ENCODE measurements at places on chromosomes 4 and X.

GRCh38 chr4:113404167-113404571 is 354.7 kb downstream of the ANK2 start:
- no peak for DNase-seq

DNA sequence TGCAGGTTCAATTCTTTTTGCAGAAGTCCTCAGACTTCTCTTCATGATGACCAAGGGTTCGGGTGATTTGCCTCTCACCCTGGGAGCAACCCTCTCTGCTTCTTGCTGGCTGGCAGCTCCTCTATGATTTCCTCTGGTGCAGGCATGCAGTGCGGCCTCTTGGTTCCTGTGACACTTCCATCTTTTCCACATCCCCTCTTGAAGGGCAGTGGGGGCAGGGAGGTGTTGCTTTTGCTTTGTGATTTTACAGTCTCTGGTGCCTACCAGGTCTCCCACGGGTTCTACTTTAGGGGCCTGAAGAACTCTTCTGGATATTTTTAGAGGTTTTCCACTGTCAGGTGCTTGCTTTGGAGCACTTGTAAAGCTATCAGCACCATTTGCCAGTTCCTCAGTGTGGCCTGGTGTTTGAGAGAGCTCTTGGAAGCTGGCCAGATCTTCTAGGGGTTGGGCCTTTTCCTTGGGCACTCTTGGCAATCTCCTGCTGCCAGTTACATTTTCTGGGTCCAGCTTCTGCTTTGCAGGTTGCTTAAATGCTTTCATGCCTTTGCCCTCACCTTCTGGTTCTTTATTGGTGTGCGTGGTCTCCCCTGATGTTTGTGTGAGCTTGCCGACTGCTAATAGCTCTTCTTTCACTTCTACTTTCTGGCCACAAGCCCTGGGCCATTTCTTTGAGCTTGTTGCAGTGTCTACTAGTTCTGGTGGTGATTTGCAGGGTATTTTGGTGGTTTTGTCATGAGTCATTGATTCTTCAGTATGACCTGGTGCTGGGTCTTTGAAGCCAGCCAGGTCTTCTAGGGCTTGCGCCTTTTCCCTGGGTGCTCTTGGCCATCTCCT is 11.5 kb upstream of the CHST7 start:
- DNase-seq, result no peak

DNA sequence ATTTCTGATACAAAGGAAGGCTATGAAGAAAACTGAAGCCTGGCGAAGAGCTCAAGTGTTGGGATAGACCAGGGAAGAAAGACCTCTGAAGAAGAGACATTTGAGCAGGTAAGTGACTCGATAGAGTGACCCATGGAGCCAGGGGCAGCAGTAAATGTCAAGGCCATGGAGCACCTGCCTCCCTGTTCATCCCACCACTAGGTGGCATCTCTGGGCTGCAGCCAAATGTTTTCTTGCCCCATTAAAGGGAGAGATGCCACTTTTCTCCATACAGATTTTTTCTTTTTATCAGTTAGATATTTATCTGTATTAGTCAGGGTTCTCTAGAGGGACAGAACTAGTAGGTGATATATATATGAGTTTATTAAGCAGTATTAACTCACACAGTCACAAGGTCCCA is 4.9 kb upstream of the ZNF81 start:
- peak; percentile 36 for DNase-seq

GRCh38 chr4:123522646-123523045 is 126.1 kb downstream of the SPRY1 start:
- DNase-seq, result no peak

DNA sequence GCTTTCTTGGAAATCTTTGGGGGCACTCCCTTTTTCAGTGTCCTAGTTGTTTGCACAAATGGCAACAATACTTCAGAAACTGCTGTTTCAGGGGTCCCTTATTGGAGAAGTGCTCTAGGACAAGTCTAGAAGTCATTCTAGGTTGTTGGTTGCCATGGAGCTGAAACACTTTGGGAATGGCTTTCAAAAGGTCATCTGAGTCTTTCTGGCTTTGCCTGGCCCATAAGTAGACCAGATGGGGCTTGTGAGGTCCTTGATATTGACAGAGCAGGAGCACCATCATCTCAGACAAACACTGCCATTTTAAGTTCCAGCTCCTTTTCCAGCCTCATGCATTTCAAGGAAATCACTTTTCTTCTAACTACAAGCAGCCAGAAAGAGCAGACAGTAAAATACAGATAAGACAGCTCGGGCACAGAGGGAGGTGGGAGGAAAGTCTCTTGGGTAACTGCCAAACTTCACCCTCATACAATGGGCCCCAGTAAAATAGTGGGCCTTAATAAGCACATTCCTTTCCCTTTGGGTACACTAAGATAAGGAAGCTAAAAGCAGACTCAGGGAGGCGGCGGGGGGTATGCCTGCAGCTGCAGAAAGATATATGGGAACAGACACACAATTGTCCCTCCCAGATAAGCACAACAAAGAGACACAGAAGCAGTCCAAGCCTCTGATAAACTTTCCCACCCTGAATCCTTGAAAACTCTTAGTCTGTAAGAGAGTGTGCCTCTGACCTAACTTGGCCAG is 8.5 kb upstream of the NXF3 start:
- DNase-seq, result no peak

DNA sequence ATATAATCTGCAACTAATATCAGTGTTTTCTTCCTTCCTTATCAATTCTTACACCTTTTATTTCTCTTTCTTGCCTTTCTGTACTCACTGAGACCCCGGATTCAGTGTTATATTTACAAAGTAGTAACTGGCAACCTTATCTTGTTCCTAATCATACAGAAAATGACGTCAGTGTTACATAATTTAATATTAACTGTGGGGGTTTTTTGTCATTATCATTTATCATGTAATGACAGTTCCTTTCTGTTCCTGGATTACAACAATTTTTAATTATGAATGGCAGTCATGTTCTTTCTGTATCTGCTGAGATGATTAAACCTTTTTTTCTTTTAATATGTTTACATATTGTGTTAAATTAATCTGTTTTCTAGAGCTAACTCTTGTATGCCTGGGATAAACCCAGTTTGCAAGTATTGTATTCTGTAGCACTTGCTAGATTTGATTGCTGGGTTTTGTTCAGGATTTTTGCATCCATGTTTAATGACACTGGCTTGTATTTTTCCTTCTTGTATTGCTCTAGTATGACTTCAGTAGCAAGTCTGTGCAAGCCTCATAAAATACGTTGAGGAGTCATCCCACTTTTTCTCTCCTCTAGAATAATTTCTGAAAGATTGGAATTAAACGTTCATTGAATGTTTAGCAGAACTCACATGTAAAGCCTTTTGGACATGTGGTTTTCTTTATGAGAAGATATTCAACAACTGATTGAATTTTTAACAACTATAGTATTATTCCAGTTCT is 10.4 kb upstream of the HSPA4L start:
- no peak for DNase-seq

DNA sequence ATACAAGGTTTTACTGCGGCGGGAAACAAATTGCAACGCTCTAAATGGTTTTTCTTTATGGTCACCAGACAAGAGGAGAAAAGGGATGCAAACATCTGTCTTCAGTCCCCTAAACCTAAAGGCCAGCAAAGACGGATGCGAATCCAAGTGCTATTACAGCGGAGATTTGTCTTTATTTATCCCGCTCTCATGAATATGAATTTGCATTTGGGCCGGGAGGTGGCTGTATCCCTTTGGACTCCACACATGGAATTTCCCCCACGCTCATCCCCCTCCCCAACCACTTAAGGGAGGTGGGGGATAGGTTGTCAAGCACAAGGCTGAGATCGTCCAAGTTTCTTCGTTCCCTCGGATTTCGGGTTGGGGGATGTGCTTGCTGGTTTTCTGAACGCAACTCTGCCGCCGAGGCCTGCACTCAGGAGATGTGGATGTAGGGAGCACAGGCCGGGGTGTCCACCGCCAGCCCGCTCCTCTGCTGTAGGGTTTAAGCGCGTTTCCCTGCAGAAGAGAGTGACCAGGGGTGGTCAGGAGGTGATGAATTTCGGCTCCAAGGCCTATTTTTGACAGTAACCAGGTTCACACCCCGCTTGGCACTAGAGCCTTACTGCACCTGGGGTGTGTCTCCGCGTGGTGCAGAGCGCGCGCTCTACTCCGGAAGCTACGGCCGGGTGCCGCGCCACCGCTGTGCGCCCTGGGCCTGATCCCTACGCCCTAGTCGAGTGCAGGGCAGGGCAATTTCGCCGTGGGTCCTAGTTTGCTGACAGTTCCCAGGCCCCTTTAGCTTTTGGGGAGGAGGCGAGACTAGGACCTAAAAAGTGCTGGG is 2.3 kb upstream of the PHOX2B start:
- DNase-seq, result no peak

DNA sequence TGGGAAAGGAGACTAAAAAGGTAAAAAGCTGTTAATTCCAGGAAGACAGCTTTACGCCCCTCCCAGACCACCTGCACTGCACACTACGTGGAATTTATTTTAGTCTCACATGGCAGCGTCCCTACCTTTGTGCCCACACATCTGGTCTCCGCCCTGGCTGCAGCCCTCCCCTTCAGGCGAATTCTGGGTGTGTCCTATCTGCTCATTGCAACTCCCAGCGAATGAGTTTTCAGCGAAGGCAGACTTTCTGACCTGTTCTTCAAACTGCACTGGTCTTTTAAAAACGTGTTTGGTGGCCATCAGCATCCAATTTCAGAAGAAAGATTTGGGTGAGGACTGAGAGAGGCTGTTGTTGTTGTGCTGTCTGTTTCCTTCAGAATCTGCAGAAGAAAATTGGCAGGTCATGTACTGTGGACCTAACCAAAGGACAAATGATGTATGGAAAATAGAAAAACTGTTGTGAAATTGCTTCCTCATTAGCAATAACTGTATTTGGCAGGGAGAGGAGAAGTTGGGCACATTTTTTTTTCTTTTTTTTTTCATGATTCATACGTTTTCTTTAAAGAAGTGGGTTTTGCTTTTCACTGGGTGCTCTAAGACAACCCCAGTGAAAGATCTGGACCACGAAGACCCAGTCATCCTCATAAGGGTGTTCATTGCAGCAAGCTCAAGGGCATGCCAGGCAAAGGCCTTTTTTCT is 4.2 kb downstream of the TLR8 start:
- DNase-seq, result no peak

DNA sequence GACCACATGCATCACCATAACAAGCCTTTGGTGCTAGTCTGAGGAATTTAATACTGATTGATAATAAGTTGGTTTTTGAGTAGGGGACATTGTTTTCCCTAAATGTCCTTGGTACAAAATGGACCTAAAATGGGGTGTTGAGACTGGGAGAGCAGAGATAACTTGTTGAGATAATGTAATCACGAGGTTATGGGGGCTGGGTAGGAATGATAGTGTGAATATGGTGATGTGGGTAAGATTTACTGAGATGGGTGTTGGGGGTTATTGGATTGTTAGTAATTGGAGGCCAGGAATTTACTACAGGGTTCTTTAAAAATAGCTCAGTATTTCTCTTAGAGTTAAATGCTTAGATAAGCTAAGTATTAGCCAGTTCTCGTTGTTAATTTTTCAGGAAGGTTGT is 3.9 kb downstream of the BMP2K start:
- DNase-seq, result no peak

DNA sequence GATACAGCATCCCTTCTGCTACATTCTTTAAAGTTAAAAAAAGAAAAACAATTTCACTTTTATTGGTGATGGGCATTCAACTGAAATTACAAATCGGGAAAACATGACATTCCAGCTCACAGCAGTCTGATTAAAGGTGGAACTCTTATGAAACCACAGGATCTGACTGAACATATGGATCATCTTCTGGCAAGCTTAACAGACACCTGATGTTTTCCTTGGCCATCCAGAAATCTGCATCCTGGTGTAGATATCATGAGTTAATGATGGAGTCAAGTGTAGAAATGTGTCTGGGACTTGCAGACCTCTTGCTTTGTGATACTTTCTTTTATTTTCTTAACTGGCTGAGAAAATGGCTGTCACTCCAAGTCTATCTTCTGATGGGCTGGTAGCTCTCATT is 167.9 kb downstream of the CBR4 start:
- no peak for DNase-seq

DNA sequence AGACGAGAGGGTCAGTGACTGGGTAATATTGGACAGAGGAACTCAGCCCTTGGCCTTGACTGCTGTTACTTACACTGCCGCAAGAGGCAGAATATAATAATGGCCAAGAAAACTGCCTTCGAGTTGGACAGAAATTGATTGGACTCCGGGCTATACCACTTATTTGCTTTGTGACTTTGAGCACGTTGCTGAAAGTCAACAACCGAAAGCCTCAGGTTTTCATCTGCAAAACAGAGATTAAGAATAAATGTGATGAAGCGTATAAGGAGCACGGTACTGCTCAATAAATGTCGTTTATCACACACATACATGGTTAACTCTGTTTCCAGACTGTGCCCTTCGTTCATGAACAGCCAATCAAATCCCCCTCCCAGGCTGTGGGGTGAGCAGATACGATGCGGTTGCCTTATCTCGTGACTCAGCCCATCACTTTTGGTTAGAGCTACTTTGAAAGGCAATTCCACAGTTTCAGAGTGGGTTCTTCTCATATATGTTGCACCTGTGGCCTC is 91.6 kb downstream of the TSPAN7 start:
- DNase-seq, result no peak

GRCh38 chr4:166499820-166500219 is 626.8 kb downstream of the TLL1 start:
- no peak for DNase-seq

All from NCI-H1092 treated with DMSO at 0.1 percent for 48 hours (cell line).